ENCODE measurements at places on chromosomes 1 and 21.

DNA sequence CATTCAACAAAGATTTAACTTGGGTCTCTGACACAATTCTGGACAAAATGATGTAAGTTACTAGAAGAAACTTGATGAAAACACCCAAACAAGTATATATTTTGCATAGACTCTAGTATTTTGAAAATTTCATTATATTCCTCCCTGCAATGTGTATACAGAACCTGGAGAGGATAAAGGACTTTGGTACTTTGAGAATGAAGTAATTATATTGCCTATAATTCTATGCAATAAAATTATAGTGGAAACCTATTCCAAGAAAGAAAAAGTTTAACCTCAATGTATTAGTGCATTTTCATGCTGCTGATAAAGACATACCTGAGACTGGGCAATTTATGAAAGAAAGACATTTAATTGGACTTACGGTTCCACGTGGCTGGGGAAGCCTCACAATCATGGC lies 1146.1 kb downstream of the KCNT2 start:
- DNase-seq, result no peak

DNA sequence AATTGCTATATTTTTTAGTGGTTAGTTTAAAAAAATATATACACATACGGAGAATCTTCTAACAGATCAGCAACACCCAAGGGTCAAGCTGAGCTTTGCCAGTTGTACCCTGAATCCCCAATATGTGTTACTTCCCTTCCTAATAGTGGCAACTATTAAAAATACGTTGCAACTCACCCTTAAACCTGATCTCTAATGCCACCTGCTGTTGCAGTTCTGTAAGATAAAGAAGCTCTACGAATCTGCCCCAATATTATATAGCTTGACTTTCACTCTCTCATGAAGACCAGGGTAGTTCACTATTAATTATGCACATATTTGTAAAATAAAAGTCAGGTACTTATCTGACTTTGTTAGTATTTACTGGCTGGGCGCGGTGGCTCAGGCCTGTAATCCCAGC lies 58.4 kb downstream of the ASH1L start:
- peak; percentile 12 for DNase-seq

DNA sequence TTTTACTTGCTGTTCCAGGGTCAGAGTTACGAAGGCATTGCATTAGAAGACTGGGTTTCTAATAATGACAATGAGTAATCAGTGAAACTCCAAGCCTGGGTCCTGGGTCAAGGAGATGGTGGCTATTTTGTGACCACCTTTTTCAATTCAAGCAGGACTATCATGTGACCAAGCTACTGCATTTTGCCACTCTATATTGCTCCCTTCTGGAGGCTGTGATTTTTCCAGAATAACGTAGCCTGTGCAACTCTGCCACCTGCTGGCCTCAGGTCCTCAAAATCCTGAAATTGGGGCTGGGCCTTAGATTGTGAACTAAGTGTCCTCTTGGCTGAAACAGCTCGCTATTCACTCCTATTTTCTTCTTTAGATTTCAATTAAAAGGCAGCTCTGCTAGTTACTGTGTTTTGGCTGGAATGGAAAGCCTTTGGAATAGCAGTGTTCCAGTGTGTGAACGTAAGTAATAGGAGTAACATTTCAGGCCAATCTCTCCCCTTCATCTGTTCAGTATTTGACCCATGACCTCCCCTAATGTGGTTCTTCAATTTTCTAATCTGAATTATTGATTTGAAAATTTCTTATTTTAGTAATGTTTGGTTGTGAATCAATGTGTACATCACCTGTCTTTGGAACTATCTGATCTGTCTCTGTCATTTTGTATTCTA lies 52.9 kb upstream of the CD46 start:
- DNase-seq, result peak; percentile 21

- DNase-seq, result no peak
Measured at GRCh38 chr1:231838521-231838920, 211.9 kb downstream of the DISC1 start.

- no peak for DNase-seq
Measured at GRCh38 chr21:41951876-41952567, 1.8 kb downstream of the C2CD2 start.

GRCh38 chr1:204464187-204464631 lies 30.4 kb downstream of the PIK3C2B start:
- no peak for DNase-seq

- no peak for DNase-seq
Measured at GRCh38 chr1:147071142-147071541, 101.1 kb downstream of the PRKAB2 start.

DNA sequence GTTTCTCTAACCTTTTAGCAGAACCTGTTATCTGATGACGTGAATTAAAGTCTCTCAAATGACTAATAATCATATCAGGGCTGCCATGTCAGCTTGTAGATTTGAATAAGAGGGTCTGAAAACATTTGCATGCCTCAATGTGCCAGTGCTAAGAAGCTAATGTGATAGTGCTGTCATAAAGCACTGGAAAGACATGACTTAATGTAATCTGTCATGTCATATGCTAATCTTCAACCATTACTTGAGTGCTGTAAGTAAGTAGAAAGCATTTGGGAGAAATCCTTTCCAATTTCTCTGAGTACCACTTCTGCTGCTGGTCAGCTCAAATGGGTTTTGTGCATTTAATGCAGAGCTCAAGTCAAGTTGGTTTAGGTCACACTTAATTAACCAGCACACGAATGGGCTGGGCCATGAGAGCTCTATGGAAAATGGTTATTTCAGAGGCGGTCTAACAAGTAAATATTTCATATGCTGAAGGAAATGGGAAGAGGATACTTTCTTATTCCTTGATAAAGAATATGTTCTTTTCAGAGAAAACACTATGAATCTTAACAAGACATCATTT lies 609.2 kb downstream of the LMO4 start:
- no peak for DNase-seq

- DNase-seq, result no peak
Measured at GRCh38 chr21:34091607-34092006, 18.2 kb downstream of the MRPS6 start.

DNA sequence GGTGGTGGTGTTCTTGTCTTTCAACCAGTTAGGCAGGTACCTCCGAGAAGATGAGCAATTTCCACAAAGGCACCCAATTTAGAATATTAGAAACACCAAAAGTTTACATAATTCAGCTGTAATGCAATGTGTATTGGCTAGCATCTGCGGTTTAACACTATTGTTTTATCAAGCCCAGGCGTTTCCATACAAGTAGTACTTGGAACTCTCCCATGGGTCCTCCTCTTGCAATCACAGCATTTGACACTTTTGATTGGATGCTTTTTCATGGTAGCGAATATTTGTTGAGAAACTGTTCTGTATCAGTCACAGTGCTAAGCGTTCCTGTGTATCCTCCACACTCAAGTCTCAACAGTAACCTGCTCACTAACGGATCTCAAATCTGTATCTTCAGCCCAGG lies 20.1 kb upstream of the MAP1LC3C start:
- no peak for DNase-seq

- no peak for DNase-seq
Measured at GRCh38 chr1:211752951-211753486, 77.5 kb downstream of the LPGAT1 start.

DNA sequence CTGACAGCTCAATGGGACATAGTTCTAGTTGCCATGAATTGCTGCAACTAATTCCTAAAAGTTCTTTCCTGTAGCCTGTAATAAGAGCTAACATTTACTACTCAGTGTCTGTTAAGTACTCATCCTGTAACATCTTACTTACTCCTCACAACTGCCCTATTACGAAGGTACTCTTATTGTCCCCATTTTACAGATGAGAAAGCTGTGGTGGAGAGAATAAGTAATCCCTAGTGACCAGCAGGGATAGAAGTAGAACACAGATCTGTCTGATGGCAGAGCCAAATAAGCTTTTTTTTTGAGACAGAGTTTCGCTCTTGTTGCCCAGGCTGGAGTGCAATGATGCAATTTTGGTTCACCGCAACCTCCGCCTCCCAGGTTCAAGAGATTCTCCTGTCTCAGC lies 3.1 kb downstream of the STK40 start:
- no peak for DNase-seq

DNA sequence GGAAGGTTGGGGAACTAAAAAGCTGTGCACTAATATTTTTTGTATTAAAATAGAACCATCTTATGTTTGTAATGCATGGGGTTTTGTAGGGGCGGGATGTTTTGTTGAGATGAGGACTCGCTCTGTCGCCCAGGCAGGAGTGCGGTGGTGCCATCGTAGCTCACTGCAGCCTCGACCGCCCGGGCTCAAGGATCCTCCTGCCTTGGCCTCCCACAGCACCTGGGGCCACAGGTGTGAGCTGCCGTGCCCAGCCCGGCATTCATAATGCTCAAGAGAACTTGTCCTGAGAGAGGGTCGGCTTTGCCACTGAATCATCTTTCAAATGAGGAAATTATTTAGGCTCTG lies 3.0 kb upstream of the C1orf159 start:
- DNase-seq, result no peak

DNA sequence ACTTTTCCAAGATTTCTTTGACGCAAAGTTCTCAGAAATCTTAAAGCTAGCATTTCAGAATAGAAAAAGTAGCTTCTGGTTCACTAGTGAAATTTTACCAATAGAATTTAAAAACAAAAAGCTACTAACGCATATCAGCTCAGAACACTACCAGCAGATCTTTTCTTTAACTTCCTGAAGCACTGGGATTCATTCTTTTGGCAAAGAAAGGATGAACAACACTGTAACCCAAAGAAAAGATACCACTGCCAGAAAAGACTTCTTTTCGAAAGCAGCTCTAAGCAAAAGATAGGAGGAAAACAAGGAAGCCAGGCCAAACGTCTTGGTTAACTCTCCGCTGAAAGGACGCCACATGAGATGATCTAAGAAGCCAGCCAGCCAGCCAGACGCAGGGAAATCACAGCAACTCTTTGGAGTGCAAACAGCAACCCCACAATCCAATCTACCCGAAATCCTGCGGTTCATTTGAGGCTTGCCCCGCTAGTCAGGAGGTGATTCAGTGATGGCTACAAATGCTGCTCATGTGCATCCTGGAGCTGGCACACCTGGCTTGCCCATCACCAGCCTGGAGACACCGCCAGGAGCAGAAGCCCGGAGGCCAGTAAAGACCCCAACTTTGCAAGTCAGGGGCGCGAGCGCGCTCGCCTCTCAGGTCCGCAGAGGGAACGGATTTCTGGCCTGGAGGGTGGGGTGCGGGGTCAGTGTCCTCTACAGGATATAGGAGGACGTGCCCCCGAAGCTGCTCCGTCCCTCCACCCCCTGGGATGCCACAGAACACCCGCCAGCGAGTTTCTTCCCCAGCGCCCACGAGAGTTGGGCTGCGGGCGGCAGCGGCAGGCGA lies 812 bp downstream of the NBPF1 start:
- no peak for DNase-seq

- no peak for DNase-seq
Measured at GRCh38 chr1:30804352-30804751, 46.8 kb upstream of the LAPTM5 start.

- DNase-seq, result no peak
Measured at GRCh38 chr21:44969931-44970755, 30.3 kb downstream of the SLX9 start.

- DNase-seq, result no peak
Measured at GRCh38 chr1:51240084-51240483, 4.0 kb downstream of the RNF11 start.

- no peak for DNase-seq
Measured at GRCh38 chr1:70504176-70504820, 93.2 kb downstream of the CTH start.
